EH (cell line): ENCODE measurements at places on chromosomes 2 and 18.

DNA sequence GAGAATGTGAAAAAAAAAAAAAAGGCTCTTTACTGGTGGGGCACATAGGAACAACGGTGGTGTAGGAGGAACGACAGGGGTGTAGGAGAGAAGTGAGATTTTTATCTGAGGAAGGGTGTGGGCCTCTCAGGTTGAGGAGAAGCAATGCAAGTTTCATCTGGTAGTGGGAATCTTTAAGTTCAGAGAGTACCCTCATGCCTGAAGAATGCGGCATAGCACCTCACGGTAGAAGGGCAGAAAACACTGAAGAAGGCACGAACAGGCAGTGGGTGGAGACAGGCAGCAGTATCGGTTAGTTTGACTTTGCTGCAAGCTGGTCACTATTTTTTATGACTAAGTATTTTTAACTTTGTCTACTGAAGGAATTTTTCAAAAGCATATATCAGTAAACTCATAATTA, 52.2 kb upstream of the TSPYL6 start:
- DNase-seq = peak; percentile 60

DNA sequence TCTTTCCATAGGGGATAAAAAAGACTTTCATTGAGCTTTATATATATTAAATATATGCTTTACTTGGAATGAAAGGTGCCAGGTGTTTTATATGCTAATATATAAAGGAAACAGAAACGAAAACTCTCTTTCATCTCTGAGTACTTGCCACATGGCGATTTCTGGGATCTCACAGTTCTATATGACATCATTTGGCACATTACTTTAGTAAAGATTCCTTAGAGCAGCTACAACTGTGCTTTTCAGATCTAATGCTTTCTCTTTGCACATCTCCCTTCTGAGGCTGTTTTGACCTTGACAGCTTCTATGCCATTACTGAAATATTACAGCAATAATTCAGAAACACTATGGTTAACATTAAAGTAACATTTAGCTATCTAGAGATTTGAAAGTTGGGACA, 1082.9 kb upstream of the CDH2 start:
- DNase-seq = peak; percentile 1

- no peak for DNase-seq
Measured at GRCh38 chr2:230256733-230257332, 31.3 kb downstream of the SP140 start.

DNA sequence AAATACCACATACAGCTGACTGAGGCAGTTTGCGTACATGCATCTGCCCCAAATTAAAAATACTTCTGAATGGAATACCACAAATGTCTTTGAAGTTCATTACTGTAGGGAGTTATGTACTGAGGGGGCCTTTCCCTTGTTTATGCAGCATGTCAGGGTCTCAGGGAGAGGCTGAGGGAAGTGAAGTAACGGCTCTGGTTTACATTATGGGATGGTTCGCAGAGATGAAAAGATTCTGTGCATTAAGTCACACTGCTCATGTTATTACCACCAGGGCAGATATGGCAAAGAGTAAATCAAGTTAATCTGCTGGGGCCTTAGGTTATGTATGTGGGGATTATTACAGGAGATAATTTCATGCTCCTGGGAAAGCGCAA, 385.9 kb upstream of the RND3 start:
- no peak for DNase-seq

- no peak for DNase-seq
Measured at GRCh38 chr2:220451438-220451837, 824.0 kb downstream of the SLC4A3 start.

DNA sequence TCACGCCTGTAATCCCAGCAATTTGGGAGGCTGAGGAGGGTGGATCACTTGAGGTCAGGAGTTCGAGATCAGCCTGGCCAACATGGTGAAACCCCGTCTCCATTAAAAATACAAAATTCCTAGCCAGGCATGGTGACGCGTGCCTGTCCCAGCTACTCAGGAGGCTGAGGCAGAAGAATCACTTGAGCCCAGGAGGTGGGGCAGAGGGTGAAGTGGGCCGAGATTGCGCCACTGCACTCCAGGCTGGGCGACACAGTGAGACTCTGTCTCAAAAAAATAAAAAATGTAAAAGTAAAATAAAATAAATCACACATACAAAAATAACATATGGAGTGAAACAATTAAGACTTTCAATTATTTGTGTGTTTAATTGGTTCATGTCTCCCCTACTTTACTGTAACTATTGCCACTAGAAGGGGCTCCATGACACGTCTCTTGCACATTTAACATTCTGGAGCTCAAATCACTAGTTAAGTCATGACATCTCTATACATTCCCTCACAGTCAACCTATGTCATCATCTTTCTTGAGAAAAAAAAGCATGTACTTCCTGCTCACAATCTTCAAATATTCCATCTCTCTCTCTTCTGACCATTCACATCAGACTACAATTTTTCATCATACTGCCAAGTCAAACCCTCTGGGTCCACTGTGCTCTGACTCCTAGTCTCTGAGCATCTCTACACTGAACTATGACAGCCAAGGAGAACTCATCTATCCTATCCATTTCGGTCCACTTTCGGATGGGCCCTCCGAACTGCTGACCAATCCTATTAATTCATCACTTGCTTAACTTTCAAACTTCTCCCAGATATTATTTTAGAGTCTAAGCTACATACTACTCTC, 6.7 kb downstream of the GFPT1 start:
- peak; percentile 25 for DNase-seq

GRCh38 chr18:4987452-4988405, 209.3 kb downstream of the AKAIN1 start:
- no peak for DNase-seq

GRCh38 chr2:236550290-236550689, 19.3 kb upstream of the ACKR3 start:
- no peak for DNase-seq

DNA sequence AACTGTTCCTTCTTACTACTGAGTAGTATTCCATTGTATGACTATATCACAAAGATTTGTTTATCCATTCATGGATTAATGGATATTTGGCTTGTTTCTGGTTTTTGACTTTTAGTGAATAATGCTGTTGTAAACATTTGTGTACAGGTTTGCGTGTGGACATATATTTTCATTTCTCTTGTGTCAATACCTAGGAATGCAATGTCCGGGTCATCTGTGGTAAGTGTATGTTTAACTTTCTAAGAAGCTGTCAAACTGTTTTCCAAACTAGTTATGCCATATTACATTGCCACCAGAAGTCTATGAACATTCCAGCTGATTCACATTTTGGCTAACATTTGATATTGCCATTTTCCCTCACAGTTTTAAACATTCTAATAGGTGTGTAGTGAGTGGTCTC, 29.1 kb upstream of the SLC16A14 start:
- DNase-seq = peak; percentile 21

GRCh38 chr2:161077367-161078210, 82.6 kb upstream of the TANK start:
- peak; percentile 50 for DNase-seq

DNA sequence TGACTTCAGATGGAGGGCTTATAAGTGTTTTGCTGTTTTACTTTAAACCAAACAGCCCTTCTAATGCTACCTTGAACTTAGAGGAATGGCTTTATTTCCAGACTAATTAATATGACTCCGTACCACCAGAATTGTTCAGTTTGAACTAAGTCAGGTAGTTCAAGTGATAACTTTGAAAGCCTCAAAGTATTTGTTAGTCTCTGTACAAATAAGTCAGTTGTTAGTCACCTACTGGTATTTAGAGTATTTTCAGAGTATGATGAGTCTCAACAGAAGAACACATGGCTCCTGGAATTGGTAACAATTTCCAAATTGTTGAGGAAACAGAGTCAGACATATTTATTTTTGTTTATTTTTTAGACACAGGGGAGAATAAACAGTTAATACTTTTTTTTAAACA, 381.8 kb upstream of the NRXN1 start:
- no peak for DNase-seq

DNA sequence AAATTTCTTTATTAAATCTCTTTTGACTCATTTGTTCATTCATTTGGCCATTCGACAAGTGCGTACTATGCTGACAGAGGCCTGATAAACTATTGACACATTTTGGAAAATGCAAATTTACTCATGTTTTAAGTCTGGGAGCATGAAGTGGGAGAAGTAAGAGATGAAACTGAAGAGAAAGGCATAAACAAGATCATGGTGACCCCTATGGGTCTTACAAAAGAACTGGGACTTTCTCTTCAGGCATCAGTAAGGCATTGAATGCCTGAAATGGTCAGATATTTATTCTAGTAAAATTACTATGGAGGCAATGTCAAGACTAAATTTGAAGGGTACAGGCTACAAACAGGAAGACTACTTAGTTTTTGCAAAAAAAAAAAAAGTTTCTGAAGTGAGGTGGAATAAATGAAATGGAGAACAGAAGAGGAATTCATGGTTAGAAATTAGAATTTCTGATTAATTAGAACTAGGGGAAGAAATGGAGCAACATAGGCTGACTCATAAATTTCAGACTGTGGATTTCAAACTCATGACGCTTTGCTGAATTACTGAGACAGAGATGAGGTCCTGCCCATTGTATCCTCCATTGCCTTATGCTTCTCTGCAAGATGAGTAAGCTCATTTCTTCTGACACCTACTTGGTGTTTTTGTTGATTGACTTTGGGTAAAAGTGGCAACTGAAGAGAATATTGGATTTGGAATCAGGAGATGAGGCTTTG, 32.7 kb downstream of the VSNL1 start:
- DNase-seq = no peak

GRCh38 chr2:161681046-161681445, 56.8 kb downstream of the SLC4A10 start:
- peak; percentile 1 for DNase-seq

DNA sequence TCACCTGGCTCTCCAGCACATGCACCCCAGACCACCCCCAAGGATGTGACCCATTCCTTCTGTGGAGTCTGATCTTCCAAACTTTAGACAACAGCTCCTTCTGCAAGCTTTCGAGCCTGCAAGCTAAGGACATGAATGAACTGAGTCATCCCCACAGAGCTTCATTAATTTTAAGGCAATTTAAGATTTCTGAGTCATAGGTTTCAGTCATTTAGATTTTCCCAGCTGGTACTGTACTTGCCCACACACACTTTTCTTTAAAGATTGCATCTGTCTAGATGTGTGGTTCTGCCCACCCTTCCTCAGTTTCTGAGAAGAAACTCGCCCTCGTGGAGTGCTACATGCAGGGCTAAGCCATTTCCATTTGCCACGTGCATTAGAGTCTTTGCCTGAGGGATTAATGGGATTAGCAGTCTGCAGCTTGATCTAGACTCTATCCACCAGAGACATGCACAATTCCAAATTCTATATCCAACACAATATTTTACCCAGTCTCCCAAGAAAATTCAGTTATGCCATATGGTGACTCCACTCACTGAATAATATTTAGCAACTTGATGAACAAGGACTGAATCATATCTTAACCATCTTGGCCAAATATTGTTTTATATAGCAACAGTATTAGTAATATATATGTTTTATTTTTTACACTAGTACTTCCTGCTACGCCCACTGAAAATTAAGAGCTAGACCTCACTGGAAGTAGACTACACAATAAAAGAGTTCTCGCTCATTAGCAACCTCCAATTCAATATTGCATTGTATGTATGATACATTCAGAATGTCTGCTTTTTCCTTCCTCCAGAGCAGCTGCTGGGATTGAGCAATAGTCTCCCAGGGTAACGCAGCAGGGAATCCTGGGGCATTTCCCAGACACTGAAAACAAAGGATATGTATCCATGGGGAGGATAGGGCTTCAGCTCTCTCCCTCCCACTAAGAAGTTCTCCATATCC, 14.3 kb upstream of the TRIB2 start:
- DNase-seq = peak; percentile 88

DNA sequence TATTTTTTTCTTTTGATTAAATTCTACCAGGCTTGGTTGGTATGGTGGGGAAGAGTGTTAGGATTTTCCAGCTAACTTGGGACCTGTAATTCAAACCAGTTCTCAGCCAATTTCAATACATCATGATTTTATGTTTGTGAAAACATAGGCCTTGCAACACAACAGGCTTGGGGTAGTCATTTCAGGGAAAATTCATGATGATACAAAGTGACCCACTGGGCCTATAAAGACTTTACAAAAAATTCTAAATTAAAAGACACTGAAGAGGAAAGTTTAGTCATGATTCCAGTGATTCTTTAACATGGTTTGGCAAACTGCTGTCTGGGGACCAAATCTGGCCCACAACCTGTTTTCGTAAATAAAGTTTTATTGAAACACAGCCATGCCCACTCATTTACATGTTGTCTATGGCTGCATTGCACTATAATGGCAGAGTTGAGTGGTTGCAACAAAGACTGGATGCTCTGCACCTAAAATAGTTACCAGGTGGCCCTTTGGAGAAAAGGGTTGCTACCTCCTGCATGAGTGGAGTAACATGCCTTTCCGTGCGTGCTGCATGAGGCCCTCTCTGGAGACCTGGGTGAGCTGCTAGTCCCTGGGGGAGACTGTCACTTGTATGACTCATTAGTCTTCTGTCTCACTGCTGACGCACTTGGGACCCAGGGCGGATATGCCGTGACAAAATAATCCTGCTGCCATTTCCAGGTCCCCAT, 73.6 kb downstream of the NPAS2 start:
- peak; percentile 33 for DNase-seq

DNA sequence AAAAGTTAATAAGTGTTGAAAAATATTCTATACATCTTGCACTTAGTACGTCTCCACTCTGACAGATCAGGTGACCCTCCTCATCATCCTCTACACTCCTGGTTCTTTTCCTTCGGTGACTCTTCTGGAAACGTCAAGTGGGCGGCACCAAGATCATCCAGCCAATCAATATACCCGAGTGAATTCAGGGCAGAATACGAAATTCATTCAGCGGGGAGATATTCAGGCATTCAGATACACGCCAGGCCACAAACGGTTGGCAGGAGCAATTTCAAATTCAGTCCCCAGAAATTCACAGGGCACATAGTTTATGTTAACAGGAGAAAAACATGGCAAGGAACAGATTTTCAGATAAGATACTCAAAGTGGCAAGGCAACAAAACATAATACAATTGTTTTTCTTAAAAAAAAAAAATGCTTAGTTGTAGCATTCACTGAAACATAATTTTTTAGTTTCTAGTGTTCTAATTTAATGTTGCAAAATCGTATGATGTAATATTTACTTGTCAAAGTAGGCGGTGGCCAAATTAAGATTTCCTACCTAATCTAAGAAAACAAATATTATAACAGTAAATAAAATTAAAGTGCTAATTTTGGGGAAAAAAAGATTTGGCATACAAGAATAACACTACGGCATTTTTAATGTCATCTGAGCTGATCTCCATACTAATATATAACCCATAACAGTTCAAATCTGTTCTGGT, 4.2 kb downstream of the CLK1 start:
- peak; percentile 26 for DNase-seq

- DNase-seq = no peak
Measured at GRCh38 chr2:97742381-97742847, 29.0 kb downstream of the ZAP70 start.

- peak; percentile 7 for DNase-seq
Measured at GRCh38 chr2:178449700-178450523, 1.1 kb downstream of the PRKRA start.
